ENCODE measurements at places on chromosomes 6 and 20. TPM values are rescaled to one million over a fixed set of nuclear protein-coding genes. Genes with fewer than 3 reads are reported as not detected.
A peak's percentile ranks its signal among the peaks of the same experiment; 100 is the strongest.

DNA sequence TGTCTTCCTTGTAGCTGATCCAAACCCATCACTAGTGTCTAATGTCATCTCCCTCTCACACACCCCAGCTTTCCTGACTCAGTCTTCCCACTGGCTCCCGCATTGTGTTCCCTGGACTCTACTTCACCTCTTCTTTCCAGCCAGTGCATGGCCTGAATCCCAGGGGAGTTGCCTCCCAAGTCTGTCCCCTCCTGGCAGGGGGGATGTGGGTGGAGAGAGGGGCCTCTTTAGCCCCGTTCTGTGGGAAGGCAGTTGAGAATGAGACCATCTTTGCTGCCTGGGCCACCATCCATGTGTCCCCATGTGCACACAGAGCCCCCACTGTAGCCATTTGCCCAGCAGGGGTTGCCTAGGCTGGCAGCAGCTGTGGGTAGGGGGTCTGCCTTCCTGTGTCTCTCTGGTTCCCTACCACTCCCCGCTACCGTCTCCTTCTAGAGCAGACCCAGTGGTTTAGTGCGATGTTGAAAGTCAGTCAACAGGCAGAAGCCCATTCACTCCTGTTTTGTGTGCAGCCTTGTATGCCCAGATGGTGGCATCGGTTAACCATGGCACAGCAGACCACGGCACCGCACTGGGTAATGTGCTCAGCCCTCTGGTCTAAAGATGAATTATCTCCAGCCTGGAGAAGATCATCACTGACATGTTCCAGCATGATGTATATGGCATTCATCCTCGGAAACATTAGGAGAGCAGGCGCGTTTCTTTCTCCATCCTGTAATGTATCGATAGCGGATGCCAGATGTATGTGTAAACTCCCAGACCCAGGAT is 178.8 kb upstream of the SNX9 start:
- no peak for DNase-seq

DNA sequence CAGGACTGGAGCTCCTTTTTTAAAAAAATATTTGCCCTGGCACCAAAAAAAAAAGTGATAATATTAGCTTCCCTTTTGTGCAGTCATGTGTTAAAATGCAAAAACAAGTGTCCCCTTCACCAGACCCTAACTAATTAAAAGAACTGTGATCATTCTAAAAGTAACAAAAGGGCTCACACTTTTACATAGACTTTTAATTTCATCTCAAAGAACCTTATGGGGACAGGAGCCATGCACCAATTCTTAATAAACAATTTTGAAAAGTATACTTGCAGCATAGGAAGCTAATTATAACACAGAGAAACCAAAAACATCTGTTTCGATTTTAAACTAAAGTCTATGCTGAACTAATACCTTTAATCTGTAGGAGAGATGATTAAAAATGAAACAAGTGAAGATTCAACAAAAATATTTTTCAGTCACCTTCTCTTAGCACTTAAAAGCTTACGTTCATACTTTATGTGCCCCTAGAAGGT is 17.3 kb downstream of the STX7 start:
- DNase-seq: no peak

GRCh38 chr6:1581120-1581991 is 28.4 kb upstream of the FOXC1 start:
- no peak for DNase-seq

DNA sequence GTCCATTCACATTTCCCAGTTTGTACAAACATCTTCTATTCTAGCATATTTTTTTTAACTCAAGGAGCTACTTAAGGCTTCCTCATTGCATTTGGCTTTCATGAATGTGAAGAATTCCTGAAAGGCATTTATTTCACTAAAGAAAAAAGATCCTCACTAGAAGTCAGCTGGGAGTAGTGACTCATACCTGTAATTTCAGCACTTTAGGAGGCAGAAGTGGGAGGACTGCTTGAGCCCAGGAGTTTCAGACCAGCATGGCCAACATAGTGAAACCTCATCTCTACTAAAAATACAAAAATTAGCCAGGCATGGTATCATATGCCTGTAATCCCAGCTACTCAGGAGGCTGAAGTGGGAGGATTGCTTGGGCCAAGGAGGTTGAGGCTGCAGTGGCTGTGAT is 30.9 kb upstream of the XRN2 start:
- DNase-seq: no peak

DNA sequence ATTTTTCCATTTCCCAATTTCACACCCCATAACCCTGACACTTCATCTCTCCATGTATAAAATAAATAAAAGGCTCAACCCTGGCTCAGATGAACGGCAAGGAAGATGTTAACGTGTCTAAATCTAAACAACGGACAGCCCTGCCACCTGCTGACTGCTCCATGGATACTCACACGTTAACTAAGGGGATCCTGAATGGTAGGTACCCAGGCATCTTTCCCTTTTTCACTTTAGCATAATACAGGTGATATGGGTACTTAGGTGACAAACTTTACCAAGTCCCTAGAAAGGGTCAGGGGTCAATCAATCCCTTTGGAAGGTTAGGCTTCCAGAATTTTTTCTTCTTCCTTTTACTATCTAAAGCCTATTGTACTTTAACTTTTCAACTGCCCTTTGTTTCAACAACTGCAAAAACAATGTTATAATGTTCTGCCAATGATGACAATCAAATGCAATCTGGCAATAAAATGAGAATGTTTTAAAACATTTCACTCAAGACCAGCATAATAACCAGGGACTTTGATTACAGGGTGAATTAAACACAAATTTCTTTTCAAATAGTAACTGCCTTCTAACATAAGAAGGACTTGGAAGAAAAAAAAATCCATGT is 52.4 kb upstream of the IPCEF1 start:
- DNase-seq: no peak

DNA sequence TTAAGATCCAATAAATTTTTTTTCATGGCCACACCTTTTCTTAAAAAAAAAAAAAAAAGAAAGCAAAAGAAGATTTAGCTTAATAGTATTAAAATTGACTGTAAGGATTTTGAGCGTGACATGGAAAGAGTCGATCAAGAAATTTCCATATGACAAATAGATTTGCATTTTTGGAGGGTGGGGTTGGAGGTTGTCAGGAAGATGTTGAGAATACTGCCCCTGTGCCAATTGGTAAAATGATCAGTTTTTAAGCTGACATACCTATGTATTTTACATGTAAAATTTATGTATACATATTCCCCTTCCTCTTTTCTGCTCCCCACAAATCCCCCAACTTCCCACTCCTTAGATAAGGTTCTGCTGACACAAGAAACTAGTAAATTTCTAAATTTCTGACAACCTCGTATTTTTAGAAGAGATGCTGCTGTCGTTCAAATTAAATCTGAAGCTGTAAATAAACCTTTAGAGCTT is 520.9 kb downstream of the CD83 start:
- DNase-seq: no peak

- no peak for DNase-seq
Measured at GRCh38 chr6:152086223-152086873, 278.9 kb downstream of the ESR1 start.

GRCh38 chr6:36916126-36916525 is 30.4 kb downstream of the C6orf89 start:
- DNase-seq: no peak

GRCh38 chr20:21812379-21812778 is 106.9 kb downstream of the PAX1 start:
- no peak for DNase-seq

- no peak for DNase-seq
Measured at GRCh38 chr6:69974193-69974592, 107.8 kb downstream of the COL19A1 start.

GRCh38 chr6:20632696-20633095 is 98.4 kb downstream of the CDKAL1 start:
- no peak for DNase-seq

DNA sequence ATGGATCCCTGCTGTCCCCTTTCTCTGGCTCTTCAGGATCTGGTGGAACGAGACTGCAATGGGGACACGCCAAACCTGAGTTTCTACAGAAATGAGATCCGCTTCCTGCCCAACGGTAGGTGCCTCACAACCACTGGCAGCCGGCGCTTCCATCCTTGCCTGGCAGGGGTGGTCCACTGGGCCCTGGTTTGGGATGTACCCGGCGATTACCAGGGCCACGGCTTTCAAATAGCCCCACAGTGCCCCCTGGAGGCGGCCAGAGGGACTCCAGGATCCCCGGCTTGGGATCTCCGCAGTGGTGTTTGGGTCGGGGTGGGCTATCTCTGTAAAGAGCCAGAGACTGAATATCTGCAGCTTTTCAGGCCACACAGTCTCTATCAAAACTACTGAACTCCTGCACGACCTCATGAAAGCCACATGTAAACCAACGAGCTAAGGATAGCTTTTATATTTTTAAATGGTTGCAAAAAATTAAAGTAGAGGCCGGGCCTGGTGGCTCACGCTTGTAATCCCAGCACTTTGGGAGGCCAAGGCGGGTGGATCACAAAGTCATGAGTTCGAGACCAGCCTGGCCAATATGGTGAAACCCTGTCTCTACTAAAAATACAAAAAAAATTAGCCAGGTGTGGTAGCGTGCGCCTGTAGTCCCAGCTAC is 3.7 kb downstream of the OGFR start:
- peak; percentile 76 for DNase-seq

- no peak for DNase-seq
Measured at GRCh38 chr6:114431641-114432040, 88.8 kb upstream of the HS3ST5 start.

- no peak for DNase-seq
Measured at GRCh38 chr20:47727170-47727880, 58.0 kb downstream of the SULF2 start.

GRCh38 chr20:23652371-23652770 is 14.6 kb upstream of the CST3 start:
- no peak for DNase-seq

DNA sequence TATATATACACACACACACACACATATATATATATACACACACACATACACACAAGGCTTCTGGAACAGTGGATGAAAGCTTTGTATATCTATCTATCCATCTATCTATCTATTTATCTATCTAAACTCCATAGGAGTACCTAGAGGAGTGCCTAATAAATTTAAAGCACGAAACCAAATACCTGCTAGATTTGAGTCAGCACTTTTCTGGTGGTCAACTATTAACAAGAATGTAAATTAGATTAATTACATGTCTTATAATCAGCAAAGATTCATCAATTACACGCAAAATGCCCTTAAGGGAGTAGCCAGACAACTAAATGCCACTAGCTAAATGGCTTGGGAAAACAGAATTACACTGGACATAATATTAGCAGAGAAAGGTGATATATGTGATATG is 26.6 kb downstream of the HLA-A start:
- DNase-seq: no peak

GRCh38 chr6:135093578-135093977 is 39.0 kb upstream of the HBS1L start:
- DNase-seq: no peak

- DNase-seq: no peak
Measured at GRCh38 chr6:21771626-21772320, 178.2 kb downstream of the SOX4 start.

DNA sequence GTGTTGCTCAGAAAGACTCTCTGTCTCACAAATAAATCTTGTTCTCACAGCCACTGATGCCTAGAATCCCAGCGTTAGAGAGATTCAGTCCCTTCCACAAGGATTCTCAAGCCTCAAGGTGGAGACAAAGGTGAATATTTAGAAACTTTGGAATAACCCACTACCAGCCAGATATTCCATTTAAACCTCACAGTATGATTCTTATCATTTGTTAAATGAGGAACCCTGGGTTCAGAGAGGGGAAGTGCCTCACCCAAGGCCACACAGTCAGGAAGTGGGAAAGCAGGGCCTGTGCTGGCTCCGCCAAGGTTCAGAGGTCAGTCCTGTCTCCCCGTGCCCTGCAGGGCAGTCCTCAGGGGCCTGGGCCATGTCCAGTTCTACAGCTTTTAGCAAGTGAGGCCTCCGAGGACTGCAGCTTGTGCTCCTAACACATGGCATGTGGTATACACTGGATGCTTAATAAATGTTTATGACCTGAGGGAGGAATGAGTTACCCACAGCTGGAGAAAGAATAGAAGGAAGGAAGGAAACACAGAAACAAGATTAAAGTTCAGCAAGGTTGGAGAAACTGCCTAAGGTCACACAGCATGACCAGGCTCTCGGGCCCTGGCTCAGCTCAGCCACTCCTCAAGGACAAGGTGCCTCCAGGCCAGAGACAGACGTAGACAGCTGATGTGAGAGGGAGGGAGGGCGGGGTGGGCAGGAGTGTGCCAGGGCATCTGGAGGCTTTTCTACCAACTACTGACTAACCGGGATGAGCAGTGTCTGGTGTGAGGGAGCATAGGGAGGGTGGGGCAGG is 3.9 kb upstream of the TGM2 start:
- no peak for DNase-seq

DNA sequence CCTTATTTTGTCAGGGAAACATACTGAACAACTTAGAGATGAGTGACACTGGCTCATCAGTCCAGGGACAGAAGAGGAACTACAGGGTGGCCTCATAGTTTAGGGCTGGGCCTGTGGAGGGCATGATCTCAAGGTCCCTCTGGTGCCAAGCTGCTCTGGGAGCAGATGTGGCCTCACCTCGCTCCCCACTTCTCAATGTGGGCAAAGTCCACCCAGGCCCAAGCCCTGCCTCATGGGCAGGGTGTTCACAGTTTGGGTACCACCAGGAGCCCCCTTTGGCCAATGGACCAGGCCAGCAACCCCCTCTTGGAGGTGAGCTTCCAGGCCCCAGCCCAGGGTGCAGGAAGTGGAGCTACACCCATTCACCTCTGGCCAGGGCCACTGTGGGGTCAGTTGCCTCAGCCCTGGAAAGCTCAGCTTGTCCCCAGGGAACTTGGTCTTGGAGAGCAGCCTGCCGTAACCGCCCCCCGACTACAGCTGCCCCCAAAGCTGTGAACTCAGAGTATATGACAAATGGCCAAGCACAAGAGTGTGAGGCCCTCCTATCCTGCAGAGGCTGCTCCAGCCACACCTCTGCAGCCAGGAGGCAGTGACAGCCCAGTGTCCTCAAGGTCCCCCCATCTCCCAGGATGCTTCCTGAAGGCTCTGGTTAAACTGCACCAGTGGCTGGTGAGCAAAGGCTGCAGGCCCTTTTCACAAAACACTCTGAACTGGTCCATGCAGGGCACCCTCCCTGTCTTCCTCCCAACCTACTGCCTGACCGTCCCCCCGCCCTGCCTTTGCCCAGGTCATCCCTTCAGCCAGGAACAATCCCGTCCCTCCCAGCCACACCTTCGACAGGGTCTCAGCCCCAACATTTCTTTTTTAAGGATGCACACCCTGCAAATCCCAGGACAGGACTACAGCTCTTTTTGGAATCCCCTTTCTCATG is 3.6 kb downstream of the ADISSP start:
- no peak for DNase-seq

- no peak for DNase-seq
Measured at GRCh38 chr6:7087491-7087979, 20.2 kb upstream of the RREB1 start.

- no peak for DNase-seq
Measured at GRCh38 chr6:139327038-139327437, 35.2 kb upstream of the TXLNB start.

FRMD1 gene
- not detected for total RNA-seq

TRAPPC3L gene
- total RNA-seq: not detected

FRK gene
- total RNA-seq: 8.6 TPM

SNX5 gene
- total RNA-seq: 106 TPM

TOX2 gene
- total RNA-seq: 2.5 TPM

PPDPF gene
- 340 TPM for total RNA-seq
